Stimulated activated CD8-positive, alpha-beta memory T cell treated with anti-CD3 and anti-CD28 coated beads, Interleukin-2, amount 100 ng/mL, for 1 hour (primary cell): ENCODE measurements at places on chromosomes 5 and 9.

DNA sequence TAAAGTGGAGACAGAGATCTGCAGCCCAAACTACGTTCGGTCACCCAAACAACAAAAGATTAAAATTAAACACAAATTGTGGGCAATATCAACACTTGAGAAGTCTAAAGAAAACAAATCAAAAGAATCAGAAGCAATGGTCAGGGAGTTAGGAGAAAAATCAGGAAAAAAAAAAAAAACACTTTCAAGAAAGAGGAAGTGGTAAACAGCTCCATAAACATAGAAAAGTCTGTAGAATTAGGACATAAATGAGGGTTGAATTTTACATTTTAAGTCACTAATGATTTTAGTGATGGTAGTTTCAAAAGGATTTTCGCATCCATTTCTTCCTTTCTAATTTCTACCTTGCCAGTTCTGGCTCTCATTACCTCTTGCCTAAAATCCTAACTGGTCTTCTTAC is 10.1 kb downstream of the RNF145 start:
- no peak for DNase-seq

GRCh38 chr9:95419444-95419843 is 97.3 kb downstream of the PTCH1 start:
- DNase-seq, result no peak

DNA sequence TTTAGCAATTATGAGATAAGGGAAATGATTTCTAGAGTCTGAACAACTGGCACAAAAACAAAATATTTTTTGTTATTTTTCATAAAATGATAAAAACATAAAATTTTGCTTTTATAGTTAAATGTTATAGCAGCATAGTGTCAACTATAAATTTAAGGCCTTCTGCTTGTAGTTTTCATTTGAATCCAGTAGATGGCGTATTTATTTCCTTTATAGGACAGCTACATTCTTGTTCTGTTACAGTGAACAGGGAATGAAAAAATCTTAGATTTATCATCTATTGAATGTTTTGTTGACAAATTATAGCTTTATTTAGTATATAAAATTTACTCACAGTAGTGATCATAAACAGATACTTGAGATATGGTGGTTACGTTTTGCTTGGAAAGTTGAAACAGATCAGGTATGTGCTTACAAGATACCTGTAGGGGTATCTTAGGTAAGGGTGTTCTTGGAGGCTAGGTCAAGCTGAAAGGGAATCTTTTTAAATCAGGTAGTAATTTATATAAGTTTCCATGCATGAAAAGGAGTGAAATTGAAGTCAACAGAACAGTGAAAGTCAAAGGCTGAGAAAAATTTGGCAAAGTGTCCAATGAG is 239.3 kb upstream of the GRIN3A start:
- no peak for DNase-seq

GRCh38 chr5:53882006-53882675 is 321.7 kb downstream of the NDUFS4 start:
- no peak for DNase-seq

- no peak for DNase-seq
Measured at GRCh38 chr5:178535299-178536175, 54.7 kb downstream of the COL23A1 start.

DNA sequence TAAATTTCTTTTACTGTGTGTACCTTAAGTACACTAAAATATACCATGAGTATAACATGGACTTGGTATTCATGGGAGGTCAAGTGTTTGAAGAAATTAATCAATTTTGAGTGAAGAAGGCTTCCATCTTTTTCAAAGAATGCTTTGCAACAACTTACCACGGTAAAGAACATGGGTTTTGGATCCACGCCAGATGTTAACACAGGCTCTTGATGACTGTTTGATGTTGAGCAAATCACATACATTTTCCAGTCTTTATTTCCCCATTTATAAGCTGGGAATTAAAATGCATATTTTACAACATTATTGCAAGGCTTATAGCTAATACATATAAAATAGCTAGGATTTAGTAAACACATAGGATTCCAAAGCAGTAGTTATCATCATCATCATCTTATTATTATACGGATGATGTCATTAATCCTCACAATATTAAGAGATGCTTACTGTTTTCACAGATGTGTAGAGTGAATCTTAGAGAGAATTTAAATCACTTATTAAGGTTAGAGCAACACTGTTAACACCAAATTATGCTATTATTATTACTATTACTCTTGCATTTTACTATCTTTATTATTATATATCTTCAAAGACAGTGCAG is 362.0 kb downstream of the PRELID2 start:
- DNase-seq, result no peak

DNA sequence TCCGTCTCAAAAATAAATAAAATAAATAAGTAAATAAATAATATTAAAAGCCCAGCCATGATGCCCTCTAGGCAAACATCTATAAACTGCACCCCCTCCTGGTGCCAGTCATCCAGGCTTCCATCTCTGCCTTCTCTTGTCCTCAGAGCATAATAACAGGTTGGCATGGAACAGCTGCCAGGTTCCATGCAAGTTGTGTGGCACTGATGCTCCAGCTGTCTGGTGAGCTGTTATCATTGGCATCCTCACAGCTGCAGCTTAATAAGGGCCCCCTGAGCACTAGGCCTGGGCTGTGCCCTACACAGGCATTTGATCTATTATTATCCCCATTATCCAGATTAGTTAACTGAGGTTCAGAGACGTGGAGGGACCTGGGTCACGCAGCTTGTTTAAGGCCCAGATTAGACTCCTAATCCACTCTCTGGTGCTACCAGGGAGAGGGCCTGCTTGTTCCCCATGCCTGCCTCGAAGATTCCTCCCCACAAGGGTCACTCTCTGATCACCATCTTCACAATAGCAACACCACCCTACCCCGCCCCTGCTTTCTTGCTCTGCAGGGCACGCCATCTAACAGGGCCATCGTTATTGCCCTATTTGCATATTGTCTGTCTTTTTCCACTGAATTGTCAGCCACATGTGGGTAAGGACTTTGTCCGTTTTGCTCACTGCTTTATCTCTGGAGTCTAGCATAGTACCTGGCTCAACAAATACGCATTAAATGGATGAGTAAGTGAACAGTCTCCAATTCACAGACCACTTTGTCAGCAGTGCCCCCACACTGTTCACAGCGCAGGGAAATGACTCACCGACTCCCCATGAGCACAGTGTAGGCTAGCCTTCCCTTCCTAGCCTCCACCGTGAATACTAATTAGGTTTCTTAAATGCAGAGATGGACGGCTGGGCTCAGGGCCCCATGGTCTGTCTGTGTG is 1.5 kb upstream of the DNM1 start:
- no peak for DNase-seq

DNA sequence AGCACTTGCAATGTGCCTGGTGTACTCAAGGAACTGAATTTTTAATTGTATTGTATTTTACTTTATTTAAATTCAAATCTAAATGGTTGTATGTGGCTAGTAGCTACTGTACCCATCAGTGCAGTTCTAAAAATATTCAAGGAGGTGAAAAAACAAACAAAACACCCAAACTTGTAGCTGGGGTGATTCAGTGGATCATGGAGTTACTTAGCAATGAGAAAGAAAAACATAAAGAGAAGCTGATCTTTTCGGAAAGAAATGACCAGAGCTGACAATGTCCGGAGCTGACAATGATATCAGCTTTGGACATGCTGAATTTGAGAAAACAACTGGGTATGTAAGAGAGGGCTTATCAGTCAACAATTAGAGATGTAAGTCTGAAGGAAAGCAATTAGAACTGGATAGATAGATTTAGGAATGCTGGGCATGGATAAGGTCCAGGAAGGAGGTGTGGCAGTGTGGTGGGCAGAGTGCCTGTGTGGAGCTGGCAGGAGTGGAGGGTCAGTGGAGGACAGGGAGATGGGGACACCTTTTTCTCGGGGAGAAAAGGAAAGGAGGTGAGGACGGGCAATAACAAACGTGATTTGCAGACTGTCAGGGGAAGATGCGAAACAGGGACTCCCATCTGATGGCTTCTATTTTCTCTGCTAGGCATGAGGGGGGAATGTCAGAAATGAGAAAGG is 113.2 kb downstream of the DCP2 start:
- no peak for DNase-seq

DNA sequence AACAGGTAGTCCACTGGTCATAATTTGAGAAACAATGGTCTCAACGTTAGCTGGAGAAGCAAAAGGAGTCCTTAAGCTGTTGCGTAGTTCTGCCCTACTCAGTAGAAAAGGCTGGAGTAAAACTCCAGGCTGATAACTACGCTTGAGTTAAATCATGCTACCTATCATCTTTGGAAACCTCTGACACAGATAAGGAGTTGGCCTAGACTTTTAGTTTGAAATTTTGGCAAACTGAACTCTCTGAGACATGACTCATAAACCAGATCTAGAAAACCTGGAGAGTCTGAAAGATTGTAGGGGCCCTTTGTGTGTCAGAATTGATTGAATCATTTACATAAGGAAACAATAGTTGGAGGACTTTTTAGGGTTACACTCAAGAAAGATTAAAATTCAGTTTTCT is 26.3 kb downstream of the NMUR2 start:
- no peak for DNase-seq

- DNase-seq, result no peak
Measured at GRCh38 chr5:4831325-4831724, 308.8 kb upstream of the ADAMTS16 start.

DNA sequence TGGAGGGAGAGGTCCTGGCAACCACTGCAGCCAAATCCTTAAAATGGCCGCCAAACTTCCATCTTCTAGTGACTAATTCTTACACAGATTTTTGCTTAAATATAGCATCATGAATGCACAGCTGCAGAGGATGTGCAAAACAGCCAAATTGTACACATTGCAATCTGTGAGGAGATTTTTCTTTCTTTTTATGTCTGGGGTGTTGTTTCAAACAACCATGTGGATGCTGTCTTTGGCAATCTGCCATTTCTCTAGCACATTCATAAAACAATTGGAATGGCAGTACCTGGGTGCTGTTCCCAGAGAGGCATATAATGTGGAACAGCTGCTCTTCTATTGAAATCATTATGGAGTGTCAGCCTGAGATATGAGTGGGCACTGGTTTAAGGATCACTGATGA is 1082.9 kb upstream of the SEMA6A start:
- no peak for DNase-seq

DNA sequence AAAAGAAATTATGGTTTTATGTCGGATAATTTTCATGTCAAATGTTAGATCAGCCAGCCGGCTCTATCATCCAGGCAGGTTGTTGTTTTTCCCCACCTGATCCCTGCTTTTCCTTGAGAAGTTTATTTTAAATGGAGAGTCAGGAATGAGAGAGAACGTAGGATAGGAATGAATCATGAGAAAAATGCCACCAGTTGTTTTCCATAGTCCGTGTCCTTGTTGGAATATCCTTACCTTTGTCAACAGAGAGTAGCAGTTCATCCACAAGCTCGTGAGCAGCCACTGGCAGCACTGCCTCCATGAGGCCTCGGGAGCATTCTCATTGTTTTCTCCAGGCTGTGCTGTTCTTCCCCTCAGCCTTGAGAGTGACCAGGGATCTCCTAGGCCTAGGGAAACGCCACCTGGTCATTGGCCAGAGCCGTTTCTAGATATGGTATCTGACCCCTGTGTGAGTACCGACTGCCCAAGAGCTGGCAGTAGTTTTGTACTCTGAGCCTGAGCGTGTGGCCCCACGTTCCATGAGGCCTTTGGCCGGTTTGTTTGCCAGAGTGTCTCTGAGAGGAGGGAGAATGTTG is 293.3 kb downstream of the FANCC start:
- no peak for DNase-seq

GRCh38 chr5:155250596-155250995 is 237.0 kb downstream of the KIF4B start:
- DNase-seq, result no peak

DNA sequence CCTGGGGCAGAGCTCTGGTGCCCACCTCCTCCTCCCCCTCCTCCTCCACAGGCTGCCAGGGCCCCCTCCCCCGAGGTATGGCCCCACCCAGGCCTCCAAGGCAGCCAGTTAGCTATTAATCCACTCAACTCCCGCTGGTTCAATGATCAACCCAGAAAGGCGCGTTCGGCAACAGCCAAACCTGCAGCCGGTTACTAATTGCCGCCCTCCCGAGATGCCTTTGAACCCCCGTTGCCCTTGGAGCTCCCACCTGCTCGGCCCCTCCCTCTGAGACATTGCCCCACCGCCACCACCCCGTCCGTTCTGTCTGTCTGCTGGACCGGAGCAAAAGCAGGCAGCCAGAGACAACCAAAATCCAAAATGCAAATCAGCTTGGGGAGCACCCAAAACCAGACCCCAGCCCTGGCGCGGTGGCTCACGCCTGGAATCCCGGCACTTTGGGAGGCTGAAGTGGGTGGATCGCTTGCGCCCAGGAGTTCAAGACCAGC is 25.8 kb downstream of the NOTCH1 start:
- no peak for DNase-seq

- no peak for DNase-seq
Measured at GRCh38 chr9:84731696-84732095, 62.2 kb downstream of the NTRK2 start.

DNA sequence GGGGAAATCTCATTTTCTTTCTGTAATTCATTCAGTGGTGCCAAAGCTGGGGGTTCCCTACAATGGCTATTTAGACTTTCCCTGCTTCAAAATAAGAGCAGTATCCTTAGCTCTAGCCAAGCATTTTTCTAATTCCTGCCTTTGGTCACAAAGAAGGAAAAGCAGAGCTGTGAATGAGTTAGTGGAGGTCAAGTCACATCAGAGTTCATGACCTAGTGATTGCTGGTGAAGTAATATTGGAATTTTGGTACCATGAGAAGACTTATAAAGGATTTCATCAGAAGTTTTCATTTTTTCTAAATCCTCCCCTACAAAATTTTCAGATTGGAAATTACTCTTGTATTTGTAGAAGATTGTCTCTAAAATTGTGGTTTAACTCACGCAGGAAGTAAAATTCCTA is 28.0 kb downstream of the DNAJC21 start:
- no peak for DNase-seq

- DNase-seq, result no peak
Measured at GRCh38 chr5:43643327-43643726, 40.3 kb downstream of the NNT start.

DNA sequence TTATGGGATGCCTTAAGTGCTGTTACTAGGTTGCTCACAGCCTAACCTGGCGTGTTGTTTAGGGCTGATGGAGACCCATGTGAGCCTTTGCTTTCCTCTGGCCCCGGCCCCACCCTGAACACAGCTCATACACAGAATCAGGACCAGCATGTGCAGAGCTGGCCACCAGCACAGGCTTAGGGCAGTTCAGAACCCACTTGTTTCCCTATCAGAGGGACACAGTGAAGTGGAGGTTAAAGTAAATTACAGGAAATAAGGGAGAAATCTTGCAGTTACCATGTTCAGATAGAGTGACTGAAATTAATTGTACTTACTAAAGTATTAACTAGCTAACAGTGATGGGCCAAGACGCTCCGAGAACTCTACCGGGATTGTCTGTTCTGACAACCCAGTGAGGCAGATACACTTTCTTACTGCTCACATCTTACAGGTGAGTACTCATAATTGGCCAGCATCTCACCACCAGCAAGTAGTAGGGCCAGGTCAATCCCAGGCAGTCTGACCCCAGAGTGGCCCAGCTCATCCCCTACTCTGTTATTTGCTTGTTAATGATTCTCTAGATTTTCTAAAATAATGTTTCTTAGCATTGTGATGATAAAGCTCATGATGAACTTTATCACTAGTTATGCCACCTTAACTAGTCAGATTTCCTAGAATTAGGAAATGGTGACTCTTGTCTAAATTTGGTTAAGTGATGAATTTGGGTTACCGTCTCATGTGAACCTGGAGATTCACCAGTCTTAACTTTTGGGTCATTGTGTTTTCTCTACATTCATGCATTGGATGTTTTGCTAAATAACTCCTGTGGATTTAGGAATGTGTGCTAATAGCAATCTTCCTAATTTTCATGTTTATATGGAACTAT is 15.4 kb downstream of the CCT5 start:
- DNase-seq, result no peak
